ENCODE measurements at places on chromosomes 2 and 18.

DNA sequence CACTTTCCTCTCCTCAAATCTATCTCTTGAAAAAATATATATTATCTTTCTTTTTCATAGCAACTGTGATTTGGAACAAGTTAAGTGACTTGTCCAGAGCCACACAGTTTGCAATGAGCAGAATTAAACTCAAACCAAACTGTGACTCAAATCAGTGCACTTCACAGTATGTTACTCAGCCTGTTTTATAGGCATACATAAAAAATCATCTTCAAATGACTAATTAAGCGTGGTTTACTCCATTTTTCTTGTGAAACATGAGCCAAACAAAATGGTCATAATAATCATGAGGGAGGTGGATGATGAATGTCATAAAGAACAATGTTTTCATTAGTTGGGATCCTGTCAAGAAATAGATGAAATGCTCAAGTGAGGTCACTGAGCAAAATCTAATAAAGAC is 6.1 kb upstream of the CCDC178 start:
- no peak for DNase-seq

GRCh38 chr2:98554116-98554861 is 54.0 kb downstream of the COA5 start:
- DNase-seq: no peak

DNA sequence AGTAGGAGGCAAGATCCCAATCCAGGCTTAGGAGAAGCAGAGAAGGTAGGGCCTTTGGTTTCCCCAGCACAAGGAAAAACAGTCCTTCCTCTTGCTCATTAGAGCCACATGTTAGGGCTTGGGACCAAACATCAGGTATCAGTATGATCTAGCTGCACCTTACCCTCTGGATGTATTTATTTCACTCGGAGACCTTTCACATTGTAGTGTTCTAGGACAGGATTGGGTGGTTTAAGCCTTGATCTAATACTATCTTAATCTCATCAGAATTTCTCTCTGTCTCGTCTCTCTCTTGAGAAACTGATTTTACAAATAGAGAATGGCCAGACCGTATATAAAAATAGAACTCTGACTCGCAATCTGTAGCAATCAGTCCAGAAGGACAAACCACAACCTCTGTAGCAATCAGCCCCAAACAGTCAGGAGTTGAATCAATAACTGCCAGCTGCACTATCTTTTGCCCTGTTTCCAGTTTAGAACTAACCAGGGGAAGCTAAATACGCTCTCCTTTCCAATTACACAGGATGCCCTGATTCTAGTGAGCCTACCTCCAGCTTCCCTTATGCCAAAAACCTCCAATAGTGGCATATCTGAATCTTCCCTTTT is 207.1 kb downstream of the TDRD15 start:
- no peak for DNase-seq

GRCh38 chr2:105873721-105874120 is 129.0 kb downstream of the NCK2 start:
- DNase-seq: no peak

GRCh38 chr2:37586663-37587317 is 84.7 kb downstream of the CDC42EP3 start:
- DNase-seq: no peak

DNA sequence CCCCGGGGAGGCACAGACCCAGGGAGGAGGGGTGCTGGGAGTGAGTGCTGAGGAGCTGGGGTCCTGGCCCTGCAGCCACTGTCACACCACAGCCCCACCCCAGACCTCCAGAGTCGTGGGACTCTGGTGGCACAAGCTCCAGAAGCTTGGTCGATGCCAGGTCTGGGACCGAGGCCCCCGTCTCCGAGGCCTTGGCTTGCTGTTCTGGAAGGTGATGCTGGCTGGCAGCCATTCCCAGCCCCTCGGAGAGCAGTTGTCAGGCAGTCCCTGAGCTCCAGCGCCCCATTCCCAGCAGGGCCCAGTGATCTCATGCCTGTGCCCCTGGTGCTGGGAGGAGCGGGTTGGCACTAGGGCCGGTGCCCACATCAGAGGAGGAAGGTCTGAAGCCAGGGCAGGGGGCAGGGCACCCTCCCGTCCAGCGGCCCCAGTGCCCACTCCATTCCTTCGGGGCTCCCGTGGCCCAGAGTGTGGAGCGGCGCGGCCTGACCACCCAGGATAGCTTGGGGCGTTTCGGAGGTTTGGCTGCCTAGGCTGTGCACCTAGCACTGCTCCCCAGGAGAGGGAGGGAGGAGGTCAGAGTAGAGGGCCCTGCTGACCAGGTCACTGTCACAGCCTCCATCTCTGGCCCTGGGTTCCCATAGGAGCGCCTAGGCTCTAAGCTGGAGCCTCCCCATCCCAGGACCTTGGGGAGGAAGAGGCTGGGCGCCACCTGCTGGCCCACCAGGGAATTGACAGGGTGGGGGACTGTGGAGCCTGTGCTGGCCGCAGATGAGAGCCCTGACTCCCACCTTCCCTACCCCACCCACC is 16.8 kb upstream of the ALPI start:
- DNase-seq: no peak

DNA sequence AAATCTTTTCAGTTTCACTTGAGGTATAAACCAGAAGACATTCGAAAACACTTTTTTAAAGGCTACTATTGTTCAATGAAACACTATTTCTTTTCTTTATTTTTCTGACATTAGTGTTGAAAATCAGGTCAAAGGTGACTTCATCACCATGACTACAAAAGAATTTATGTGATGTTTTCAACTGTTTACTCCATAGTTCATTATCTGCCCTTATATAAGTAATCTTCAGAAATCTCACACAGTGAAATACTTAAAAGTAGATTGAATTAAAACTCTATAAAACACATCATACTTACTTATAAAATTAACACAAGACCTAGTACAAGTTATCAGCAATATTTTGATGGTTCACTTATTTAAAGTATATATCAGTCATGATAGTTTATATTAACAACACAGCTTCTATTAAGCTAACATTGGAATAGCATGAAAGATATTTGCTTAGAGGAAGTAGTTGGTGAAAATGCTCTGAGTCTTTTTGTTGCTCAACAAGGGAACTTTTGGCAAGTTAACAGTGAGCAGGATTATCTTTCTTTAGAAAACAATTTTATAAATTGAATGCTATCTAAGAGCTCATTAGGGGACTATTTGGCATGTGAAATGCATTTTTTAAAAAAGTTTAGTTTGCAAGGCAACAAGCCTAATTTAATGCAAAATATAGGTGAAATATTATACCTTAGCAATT is 60.8 kb downstream of the MC4R start:
- no peak for DNase-seq

- DNase-seq: no peak
Measured at GRCh38 chr2:33236482-33237385, 239.7 kb upstream of the RASGRP3 start.

- DNase-seq: no peak
Measured at GRCh38 chr2:230738391-230738811, 25.8 kb downstream of the CAB39 start.

GRCh38 chr2:236642584-236643291 is 73.1 kb downstream of the ACKR3 start:
- no peak for DNase-seq

- no peak for DNase-seq
Measured at GRCh38 chr2:109533823-109534222, 79.9 kb downstream of the SEPTIN10 start.

DNA sequence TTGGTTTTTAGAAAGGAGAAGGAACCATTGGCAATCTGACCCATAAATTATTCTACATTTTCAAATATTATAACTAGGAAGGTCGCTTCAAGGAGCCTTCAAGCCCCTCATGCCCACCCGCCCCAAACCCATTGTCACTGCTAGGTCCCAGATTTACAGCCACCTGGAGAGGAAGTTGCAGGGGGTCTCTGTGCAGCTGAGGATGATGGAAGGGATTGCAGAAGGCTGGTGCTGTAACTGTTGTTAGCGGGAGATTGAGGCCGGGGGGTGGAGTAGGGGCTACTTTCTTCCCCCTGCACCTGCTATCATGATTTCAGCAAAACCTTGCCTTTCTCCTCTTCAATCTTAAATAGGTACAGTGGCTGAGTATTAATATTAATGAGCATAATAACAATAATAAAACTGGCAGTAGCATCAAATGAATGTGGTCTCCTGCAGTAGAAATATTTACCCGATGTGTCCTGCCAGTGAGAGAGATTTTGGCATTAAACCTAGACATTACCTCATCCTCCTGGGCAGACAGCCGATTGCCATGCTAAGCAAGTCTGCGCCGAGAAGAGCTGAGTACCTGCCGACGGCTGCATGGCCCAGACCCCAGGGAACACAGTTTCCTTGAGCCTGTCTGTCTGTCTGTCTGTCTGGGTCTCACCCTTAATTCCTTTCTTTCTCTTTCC is 225.4 kb downstream of the FAM210A start:
- DNase-seq: peak; percentile 71

GRCh38 chr2:101518578-101519492 is 43.9 kb upstream of the RFX8 start:
- DNase-seq: no peak

- DNase-seq: no peak
Measured at GRCh38 chr2:25378731-25379490, 37.2 kb upstream of the DNMT3A start.

GRCh38 chr2:74919827-74920226 is 38.6 kb upstream of the POLE4 start:
- DNase-seq: peak; percentile 29

DNA sequence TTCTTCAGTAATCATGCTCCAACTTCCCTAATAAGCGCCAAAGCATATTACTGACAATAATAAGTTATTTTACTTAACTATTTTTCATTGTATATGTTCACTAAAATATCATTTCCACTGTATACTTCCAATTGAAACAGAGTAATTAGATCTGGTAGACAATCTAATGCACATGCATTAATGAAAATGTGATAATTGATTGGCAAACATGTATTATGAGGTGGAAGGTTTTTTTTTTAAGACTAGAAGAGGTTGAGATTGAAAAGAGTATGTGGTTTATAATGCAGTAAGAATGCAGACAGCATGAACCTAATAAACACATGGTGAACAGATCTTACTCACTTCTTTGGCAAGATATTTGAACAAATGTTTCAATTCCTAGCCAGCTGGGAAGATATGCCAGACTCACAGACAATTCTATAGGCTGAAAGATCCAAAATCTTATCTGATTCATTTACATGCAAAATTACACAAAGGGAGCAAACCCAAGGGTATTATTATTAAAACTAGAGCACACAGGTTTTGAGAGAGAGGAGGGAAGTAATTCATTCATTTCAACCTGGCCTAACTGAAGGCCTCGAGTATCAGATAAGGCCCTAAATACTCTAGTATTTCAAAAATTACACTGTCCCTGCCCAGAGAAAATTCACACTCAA is 2.8 kb downstream of the NCKAP1 start:
- DNase-seq: no peak

DNA sequence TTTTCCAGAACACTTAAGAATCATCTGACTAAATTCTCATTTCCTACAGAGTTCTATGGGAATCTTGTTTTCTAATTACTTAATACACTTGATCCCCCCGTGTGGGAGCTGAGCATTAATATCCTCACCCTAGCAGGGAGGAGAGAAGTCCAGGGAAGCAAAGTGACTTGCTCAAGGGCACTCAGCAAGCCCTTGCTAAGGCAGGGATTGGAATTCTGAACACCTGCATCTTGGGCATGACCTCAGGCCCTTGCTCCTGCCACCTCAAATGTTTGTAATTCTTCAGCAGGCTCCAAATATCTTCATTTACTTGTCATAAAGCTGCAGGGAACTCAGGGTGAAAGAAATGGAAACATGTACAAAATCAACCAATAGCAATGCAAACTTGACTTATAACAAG is 162.4 kb downstream of the GPD2 start:
- DNase-seq: no peak

GRCh38 chr18:48658721-48659120 is 119.9 kb downstream of the CTIF start:
- no peak for DNase-seq

DNA sequence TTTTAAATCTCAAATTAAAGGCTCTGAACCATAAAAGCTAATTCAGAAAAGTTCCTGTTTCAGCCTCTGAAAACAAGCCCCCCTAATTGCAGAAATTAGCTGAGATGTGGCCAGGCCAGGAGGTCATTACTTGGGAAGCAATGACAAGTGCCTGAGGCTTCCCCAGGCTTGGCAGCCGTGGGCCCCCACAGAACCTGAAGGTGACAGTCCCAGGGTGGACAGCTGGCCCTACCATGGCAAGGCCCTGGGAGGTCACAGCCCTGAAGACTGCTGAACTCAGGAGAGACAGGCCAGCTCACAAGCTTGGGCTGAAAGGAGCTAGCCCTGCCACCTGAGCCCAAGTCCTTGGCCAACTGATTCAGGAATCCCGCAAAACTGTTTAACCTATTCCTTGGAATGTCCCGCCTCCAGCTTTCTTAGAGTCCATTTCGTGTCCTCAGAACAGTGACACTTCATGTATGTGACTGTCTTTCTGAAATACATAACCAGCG is 54.3 kb upstream of the PKDCC start:
- DNase-seq: no peak

GRCh38 chr2:171516793-171517192 is 5.5 kb upstream of the CYBRD1 start:
- no peak for DNase-seq

DNA sequence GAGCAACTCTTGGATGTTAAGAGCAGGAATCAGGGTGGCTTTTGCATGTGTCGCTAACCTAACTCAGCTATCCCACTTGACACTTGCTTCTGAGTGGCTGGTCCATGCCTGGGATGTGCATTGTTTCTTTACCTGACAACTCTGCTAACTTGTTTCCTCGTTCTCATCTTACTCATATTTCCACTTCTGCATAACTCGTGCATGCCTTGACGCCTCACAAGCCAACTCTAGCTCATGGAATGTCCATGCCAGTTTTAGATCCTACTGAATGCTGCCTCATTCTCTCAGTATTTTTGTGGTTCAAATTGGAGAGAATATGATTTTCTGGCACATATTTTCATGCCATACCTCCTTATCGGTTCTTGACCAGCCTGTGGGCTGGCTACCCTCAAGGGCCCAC is 52.5 kb downstream of the CDCA7 start:
- DNase-seq: no peak

GRCh38 chr2:172484706-172485105 is 57.3 kb downstream of the ITGA6 start:
- DNase-seq: no peak

All from NCI-H1092 (cell line).